ENCODE measurements at places on chromosomes 16 and 17. TPM values are rescaled to one million over a fixed set of nuclear protein-coding genes. Genes with fewer than 3 reads are reported as not detected.

SCGB1C2 gene
- not detected for polyA plus RNA-seq

FHOD1 gene
- 20.6 TPM for polyA plus RNA-seq

KRTAP4-4 gene
- polyA plus RNA-seq = not detected

GRCh38 chr17:79038545-79039135 is 14.7 kb downstream of the C1QTNF1 start:
- DNase-seq = no peak

- DNase-seq = no peak
Observed at GRCh38 chr17:46106966-46107644, 86.1 kb downstream of the KANSL1 start.

- no peak for DNase-seq
Observed at GRCh38 chr16:56514845-56515244, 5.0 kb downstream of the BBS2 start.

GRCh38 chr17:76710863-76711611 is at the start of gene MXRA7:
Gene MXRA7 (minus strand): TSS chr17:76710965. CDS start chr17:76710946, 19 bp downstream.
- no peak for DNase-seq

GRCh38 chr16:78291604-78292003 is 192.2 kb downstream of the WWOX start:
- no peak for DNase-seq

DNA sequence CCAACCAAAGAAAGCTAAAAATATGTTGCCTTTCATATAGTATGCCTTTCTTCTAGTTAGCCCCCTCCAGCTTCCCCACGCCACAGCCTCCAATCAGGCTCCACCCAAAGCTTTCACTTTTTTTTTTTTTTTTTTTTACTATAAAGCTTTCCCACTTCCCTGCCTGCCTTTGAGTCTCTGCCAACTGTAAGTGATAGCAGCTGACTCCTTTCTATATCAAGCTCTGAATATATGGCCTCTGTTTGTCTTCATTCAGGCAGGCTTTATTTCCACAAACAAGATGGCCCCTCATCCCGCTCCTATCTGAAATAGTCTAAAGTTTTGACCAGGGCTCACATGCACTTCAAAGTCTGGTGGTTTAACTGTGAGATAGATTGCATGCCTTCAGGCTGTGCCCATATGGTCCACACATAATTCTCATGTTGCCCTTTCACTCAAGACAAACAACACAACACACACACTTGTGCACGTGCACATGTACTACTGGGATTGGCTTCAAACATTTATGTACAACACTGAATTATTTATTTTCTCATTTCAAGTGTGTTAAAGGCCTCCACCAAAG is 39.8 kb upstream of the DYNLRB2 start:
- DNase-seq = no peak

GRCh38 chr17:59893676-59894100 is 767 bp downstream of the RPS6KB1 start:
- DNase-seq = peak; percentile 26

- DNase-seq = no peak
Observed at GRCh38 chr17:39596543-39597267, 11.0 kb downstream of the NEUROD2 start.

- DNase-seq = no peak
Observed at GRCh38 chr16:22360963-22361659, 13.3 kb downstream of the CDR2 start.

DNA sequence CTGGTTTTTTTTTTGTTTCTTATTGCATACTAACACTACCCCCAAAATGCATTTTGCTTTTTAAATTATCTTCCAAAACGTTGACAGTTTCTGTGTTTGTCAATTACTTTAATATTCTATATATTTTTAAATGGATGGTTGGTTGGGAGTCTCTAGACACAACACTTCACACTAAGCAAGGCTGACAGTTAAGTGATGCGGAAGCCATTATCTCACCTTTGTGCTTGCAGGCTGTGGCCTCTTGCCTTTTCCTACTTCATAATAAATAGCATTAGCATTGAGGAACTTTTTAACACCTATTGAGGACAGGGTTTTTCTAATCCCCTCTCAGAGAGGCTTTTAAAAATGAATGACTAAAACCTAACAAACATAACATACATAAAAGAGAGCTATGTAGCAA is 280.8 kb upstream of the TBX2 start:
- no peak for DNase-seq

GRCh38 chr17:64783031-64783461 is 120.9 kb upstream of the SMURF2 start:
- no peak for DNase-seq
